CD8-positive, alpha-beta memory T cell (primary cell): ENCODE measurements at places on chromosomes 3 and 15.

DNA sequence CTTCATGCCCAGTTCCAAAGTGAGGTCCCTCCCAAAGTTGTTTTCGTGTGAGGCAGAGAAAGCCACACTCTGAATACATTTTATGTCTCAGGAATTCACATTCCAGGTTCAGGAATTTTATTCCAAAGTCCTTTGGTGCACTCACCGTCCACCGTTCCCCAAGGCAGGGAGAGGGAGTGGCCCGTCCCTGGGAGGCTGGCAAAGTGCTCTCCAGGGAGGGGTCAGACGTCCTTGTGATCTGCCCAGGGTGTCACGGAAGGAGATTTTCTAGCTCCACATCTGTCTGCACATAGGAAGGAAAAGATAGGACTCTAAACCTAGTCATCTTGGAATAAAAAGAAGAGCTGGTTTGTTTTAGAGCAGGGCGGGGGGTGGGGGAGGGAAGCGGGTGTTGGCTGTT, 47.9 kb downstream of the KLF13 start:
- no peak overlapping the region for H3K4me3 ChIP-seq
- no peaks in the 10 kb centered on the region for H3K27me3 ChIP-seq
- peaks cover 64% of the 10 kb centered on the region for H3K4me1 ChIP-seq
- DNase-seq: peak; percentile 19

- H3K36me3 ChIP-seq: no peaks in the 10 kb centered on the region
- H3K27me3 ChIP-seq: no peaks in the 10 kb centered on the region
- peaks cover 46% of the 10 kb centered on the region for H3K4me1 ChIP-seq
- no peak for DNase-seq
- no peak overlapping the region for H3K27ac ChIP-seq
Observed at GRCh38 chr15:31477301-31477700, 150.7 kb downstream of the KLF13 start.

DNA sequence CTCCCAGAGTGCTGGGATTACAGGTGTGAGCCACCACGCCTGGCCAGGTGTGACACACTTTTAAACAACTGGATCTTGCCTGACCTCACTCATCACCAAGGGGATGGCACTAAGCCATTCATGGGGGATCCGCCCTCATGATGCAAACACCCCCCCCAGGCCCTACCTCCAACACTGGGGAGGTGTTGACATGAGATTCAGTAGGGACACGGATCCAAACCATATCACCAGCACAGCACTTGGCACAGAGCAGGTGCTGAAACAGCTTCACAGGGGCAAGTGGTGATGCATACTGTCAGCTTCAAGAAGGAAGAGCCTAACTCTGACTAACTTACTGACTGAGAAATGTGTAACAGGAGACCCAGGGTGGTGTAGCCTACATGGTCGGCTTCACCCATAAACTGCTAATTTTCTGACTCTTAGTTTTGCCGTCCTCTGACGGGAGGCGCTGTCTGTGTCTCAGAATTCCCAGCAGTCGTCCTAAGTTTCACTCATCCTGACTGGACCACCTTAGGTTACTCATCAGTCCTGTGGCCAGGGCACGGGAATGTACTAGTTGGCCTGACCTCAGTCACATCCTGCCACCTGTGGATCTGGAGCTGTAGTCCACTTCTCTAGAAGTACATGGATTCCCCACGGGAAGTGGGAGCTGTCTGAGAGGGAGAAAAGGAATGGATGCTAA, 81.9 kb upstream of the PLXNA1 start:
- no peak overlapping the region for H3K4me3 ChIP-seq
- no peak for DNase-seq
- no peaks in the 10 kb centered on the region for H3K36me3 ChIP-seq

- H3K4me1 ChIP-seq: no peaks in the 10 kb centered on the region
- no peak overlapping the region for H3K27ac ChIP-seq
- H3K36me3 ChIP-seq: no peaks in the 10 kb centered on the region
- H3K27me3 ChIP-seq: peaks cover 6% of the 10 kb centered on the region
- H3K4me3 ChIP-seq: no peak overlapping the region
Observed at GRCh38 chr15:78334845-78335244, 5.3 kb upstream of the CRABP1 start.
